Progenitor cell of endocrine pancreas (in vitro differentiated cells): ENCODE measurements at places on chromosomes 5 and 9. TPM values are rescaled to one million over a fixed set of nuclear protein-coding genes. Genes with fewer than 3 reads are reported as not detected.

DNA sequence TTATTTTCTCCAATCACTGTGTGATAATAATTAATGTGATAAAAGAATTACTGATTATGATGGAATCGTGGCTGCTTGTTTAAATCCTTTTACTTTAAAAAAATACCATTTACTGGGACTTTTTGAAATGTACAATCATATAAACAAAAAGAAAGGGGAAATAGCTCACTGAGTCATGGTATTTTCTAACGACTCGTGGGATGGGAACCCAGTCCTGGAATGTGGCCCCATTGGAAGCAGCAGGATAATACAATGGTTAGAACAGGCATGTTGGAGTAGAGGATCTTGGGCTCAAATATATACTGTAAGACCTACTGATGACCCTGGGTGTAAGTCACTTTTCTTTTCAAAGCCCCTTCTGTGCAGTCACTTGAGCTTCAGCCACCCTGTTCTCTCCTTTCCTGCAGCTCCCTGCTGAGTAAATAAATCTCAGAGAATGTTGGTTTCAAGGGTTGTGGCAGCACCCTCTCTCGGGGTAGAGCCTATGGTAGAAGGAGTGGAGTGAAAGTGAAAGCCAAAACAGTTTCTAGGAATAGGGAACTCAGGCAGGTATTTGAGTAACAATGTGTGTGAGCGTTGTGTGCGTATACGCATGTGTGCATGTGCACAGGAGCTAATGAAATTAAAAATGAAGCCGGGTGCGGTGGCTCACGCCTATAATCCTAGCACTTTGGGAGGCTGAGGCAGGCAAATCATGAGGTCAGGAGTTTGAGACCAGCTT, 40.8 kb upstream of the LARP1 start:
- no peak for DNase-seq

GRCh38 chr5:139664086-139664693, 16.0 kb downstream of the CXXC5 start:
- no peak for DNase-seq

- peak; percentile 25 for DNase-seq
These were observed 498 bp downstream of the ZNF367 start for GRCh38 chr9:96417661-96418082.

DNA sequence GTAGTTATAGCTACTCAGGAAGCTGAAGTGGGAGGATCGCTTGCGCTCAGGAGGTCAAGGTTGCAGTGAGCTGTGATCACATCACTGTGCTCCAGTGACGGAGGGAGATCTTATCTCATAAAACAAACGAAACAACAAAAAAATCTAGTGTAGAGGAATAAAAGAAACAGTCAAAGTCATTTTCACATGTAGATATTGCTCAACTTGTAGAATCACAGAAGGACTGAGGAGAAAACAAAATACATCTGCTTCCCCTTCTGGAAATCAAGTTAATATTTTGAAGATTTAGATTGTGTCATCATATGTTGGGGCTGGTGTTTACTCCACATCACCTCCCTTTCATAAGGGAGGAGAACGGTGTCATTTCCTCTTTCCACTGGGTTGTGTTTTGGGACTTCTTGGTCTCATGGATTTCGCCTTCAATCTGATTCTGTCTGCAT, 8.2 kb upstream of the SLC46A2 start:
- no peak for DNase-seq

Gene PLCXD3
- 1.1 and 1.2 TPM in 2 replicates for total RNA-seq

Gene FOXD4L4
- 0.16 and 0.19 TPM in 2 replicates for total RNA-seq
